ENCODE measurements at places on chromosomes 7 and 10.

GRCh38 chr10:47154762-47155161 lies 145.2 kb upstream of the GDF10 start:
- DNase-seq: no peak

- DNase-seq: peak; percentile 91
Observed at GRCh38 chr10:47025540-47026300, 114.5 kb downstream of the PTPN20 start.

- no peak for DNase-seq
Observed at GRCh38 chr10:60290558-60290957, 99.1 kb downstream of the ANK3 start.

DNA sequence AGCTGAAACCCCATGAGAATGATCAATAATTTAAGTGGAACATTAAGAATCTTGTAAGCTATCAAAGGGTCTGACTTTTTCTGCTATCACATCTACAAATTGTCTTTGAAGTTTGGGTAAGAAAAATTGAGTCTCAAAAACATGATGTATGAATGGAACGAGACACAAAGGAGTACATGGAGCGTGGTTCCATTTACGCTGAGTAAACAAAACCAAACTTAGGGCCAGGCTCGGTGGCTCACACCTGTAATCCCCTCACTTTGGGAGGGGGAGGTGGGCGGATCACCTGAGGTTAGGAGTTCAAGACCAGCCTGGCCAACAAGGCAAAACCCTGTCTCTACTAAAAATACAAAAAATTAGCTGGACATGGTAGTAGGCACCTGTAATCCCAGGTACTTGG lies 24.3 kb downstream of the SMC3 start:
- no peak for DNase-seq

DNA sequence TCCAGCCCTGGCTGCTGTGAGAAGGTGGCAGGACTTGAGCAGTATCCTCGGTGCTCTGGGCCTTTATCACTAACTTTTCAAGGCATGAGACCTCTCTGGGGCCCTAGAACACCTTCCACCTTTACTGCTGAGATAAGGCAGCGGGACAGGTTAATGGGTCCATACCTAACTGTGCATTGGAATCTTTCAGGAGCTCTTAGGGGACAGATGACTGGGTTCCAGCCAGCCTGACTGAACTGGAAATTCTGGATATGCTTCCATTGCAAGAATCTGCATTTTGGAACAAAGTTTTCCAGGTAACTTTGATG lies 73.0 kb downstream of the ATXN7L1 start:
- DNase-seq: no peak

- no peak for DNase-seq
Observed at GRCh38 chr7:139854803-139855497, 25.9 kb downstream of the TBXAS1 start.

DNA sequence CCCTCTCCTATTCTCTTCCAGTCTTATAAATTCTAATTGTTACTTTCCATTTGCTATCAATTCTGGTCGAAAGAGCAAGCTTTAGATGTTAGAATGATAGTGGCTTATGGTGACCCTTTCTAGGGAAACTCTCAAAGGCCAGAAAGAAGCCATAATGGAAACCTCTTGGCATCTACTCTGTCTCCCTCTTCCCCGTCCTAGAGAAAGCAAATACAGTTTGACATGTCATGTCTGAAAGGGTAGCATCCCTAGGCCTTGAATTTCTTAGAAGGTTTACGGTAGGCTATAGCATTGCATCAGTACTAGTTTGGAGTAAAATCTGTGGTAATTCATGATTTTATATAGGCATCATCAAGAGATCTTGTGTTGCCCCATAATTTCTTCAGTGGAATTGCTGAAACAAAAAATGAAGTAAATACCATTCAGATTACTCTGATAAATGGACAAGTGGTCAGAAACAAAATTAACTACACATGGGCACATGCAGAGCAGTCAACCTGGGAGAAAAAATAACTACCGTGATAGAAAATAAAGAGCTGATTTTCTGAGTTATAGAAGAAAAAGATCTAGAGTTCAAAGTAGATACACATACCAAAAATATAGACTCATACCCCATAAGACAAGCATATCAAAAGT lies 4.4 kb downstream of the PRKAR2B start:
- no peak for DNase-seq

DNA sequence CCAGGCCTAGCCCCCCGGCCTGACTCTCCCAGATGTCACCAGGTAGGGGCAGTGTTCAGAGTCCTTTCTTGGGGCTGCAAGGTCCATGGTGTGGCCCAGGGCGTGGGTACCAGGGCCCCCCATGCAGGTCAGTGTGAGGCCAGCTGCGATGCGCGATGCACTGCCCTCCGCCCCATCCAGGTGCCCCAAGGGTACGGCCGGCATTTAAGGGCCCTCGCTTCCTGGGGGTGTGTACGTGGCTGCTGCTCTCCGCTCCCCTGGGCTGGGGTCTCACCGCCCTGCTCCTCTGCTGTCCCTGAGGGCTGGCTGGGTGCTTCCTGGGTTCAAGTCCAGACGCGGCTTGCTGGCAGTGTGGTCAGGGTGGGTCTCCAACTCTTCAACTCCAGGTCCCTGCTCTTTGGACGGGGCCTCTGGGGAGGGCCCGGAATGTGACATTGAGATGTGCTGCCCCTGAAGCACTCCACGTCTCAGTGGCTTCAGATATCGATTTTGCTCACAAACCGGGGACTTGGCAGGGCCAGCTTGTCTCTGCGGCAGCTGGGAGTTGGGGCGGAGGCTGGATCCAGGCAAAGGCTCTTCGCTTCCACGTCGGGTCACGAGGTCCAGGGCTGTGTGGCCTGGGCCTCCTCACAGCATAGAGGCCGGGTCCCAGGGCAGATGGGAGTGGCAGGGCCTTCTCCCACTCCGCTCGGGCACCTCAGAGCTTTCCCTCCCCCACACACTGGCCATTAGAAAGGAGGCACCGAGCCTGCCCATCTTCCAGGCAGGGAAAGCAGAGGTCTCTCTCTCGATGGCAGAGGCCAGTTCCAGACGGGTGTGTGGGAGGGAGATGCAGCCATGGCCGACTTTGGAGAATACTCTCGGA lies 93.2 kb downstream of the UNCX start:
- DNase-seq: no peak

GRCh38 chr7:107196834-107197610 lies 28.2 kb downstream of the HBP1 start:
- no peak for DNase-seq

- DNase-seq: no peak
Observed at GRCh38 chr10:89600041-89600440, 45.0 kb downstream of the PANK1 start.

- peak; percentile 85 for DNase-seq
Observed at GRCh38 chr7:30091491-30091912, 43.3 kb upstream of the MTURN start.

DNA sequence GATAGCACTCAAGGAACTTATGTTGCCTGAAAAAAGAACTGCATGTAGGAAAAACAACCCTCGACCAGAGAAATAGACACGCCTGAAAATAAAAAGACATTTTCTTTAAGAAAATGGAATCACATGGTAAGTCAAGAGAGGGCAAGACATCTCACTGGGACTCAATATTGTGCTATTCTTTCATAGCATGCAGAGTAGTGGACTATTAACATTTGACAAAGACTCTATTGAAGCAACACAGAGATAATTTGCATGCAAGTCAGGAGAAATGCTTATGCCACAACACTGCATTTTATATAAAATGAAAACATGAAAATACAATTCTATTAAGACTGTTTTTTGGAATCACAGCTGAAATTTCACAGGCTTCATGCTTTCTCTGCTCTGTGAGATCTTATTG lies 77.9 kb upstream of the RHOBTB1 start:
- no peak for DNase-seq

DNA sequence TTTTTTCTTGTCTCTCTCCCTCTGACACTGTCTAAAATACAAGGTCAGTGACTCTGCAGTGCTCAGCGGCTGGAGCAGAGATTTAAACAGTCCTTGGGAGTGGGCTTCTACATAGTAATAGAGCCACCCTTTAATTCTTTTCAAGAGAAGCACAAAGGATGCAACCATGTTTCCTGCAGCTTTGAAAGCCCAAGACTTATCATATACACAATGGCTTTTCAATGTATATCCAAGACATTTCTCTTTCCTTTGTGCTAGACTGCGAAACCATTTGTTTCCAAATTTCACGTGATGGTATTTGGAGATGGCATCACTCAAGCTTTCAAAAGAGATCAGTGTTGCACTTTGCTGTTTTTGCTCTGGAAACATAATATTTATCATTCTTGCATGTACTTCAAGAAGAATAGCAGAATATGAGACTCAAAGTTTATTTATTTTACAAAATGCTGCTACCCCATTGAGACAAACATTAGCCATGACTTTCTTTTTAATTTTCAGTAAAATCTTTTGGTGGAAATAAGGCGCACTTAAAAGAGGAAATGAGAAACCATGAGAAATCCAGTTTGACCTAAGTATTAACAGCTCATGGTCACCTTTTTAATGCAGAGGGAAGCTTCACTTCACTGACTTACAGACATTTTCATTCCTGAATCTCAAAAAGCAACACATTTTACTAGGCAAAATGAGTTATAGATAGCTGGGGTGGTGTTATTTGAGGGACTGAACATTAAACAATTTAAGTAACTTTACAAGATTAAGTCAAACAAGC lies 76.6 kb downstream of the SEMA3C start:
- DNase-seq: no peak

DNA sequence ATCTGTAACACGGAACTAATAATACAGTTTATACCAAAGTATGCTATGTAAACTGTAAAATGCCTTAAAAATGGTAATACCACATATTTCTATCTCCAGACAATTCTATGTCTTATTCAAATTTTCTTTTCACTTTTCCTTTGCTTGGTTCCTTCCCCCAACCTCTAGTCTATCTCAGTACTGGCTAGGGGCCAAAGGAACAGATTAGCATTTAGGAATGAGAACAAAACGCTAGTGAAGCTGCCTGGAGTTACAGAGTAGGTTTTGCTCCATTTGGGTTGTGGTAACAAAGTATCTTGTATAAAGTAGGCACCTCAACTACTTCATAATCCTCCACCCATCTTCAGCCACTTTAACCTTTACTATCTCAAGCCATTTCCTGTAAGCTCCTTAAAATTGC lies 94.1 kb downstream of the HBP1 start:
- no peak for DNase-seq

GRCh38 chr10:46523119-46523961 lies 33.1 kb downstream of the GPRIN2 start:
- DNase-seq: no peak

DNA sequence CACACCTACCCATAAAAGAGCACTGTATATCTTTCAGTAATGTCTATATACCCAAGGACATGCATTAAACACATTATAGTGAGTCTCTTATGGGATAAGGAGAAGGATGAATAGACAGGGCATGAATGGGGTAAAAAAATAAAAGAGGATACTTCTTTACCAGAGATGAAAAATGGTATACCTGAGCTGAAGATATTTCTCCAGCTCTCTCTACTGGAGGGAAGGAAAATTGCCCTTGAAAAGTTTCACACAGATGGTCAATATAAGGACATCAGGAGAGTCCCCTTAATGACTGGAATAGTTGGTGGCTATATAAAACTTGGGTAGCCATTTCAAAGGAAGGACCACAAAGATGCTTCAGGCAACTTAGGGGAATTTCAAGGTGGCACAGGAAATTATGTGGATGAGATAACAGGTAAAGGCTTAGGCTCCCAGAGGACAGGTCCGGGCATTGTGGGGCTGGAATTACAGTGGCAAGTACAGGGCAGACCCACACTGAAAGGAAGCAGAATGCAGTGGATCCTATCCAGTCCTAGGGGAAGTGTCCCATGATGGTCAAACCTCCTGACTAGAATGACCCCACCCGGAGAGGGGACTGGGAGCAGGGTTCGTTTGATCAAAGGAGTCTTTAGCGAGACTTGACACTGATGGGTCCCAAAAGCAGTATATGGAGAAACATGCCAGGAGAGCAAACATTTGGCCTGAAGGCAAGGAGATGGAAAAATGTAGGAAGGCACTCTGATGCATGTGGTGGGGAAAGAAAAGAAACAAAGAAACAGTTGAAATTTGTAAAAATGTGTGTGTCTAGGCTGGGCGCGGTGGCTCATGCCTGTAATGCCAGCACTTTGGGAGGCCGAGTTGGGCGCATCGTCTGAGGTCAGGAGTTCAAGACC lies 35.6 kb downstream of the PLAU start:
- no peak for DNase-seq

- no peak for DNase-seq
Observed at GRCh38 chr7:30019387-30019786, 7.1 kb downstream of the FKBP14 start.

DNA sequence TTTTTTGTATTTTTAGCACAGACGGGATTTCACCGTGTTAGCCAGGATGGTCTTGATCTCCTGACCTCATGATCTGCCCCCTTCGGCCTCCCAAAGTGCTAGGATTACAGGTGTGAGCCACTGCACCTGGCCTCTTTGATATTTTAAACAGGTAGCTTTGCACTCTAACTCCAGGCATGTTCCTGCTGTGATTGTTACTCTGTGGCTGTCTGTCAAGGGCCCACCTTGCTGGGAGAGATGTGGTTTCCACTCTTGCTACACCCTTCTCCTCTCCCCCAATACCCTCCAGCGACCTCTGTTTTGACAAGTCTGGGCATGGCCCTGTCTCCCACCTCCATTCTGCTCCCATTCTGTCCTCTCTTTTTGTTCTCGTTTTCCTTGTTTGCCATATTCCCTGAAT lies 17.1 kb downstream of the SMKR1 start:
- DNase-seq: no peak

DNA sequence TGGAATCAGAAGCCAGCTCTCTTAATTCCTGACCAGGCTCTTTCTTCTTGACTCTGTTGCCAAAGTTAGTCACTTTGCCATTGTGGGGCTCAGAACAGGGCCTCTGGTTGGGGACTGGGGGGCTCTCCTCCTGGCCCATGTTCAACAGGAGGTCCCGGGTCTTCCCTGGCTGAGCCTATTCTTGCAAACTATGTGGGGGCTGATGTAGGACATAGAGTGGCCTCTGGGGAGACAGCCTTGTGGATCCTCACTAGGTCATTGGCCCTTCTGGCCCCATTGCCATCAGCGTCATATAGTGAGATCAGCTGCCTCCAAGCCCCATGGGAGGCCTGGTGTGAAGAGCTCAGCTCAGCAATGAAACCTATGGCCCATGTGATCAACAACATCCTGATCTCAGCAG lies 77.6 kb upstream of the LEP start:
- DNase-seq: no peak

DNA sequence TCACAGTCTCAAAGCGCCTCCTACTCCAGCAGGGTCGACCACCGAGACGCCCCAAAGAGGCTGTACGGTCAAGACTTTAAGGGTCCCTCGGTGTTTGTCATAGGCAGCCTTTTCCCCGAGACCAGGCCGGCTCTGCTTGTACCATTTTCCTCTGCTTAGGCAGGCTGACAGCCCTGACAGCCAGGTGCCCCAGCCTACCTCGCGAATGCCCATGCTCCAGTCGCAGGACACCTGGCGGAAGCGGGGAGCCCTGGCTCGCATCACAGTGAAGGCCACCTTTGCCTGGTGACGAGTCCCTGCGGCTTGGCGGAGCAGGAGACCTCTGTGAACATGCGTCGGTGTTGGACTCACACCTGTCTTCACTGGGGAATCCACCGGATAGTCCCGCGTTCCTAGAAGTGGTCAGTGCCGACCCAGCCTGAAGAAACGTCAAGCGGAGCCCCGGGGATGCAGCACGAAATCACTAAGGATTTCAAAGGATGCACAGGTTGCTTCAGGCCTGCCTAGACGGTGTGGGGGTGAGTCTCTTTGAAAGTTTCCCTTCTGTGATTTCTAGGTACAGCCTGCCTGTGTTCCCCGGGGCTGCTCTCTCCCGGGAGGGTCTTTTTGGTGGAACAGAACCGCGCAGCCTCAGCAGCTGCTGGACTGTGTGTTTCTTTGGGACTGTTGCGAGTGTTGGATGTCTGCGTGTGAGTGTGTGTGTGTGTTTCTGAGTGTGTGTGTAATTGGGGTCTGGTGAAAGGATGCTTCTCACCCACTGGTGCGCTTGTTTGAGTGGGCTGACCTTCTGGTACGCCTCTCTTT lies 30.5 kb upstream of the ZNF273 start:
- DNase-seq: no peak

GRCh38 chr10:86360657-86361056 lies 5.9 kb downstream of the GRID1 start:
- no peak for DNase-seq

Measured in AG08395 (cell line).